Muscle of back (tissue), 13 donors: ENCODE measurements at places on chromosomes 3 and 15.

- no peak for DNase-seq
These were observed 70.7 kb downstream of the IQSEC1 start for GRCh38 chr3:13002398-13003124.

DNA sequence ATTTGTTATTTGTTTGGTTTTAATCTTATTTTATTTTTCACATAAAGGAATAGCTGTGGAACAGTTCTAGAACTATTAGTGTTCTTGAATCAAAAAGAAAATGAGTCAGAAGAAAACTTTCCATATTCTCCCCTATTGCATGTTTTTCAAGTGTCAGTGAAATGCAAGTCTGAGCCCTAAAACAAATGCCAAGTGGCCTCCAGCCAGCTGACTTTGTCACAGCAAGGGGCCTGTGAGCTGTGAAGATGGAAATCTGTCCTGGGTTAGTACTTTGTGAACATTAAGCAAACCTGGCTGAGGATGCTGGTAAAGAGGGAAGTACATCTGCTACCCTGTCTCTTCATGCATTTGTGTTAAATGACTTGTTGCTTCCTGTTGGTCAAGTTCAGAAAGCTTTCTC lies 14.2 kb downstream of the LRRC49 start:
- no peak for DNase-seq

- DNase-seq = no peak
These were observed 12.6 kb downstream of the ITIH4 start for GRCh38 chr3:52817860-52818259.

GRCh38 chr3:93906245-93906644 lies 67.5 kb downstream of the PROS1 start:
- no peak for DNase-seq

DNA sequence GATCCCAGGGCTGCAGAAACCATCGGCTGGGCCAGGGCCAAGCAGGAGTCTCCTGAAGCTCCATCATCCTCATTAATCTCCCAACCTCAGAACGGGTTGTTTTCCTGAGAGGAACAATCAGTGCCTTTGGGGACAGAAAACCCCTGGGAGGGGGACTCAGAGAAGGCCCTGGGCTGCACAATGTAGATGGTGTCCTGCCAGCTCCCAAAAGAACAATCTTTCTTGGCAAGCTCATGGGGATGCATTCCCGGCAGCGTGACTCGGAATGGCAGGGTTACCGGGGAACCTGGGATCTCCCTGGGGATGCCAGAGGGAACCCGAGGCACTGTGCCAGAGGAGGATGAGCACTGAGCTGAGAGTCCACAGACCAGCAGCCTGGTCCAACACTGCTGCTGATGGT lies 72.1 kb upstream of the ATP2B2 start:
- no peak for DNase-seq

DNA sequence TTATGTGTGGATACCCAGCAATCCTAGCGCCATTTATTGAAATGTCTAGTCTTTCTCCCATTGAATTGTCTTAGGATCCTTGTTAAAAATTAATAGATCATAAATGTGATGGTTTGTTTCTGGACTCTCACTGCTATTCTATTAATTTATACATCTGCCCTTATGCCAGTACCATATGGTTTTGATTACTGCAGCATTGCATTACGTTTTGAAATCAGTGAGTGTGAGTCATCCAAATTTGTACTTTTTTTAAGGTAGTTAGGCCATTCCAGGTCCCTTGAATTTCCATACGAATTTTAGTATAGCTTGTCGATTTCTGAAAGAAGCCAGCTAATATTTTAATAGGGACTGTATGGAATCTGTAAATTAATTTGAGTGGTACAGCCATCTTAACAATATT lies 648.6 kb upstream of the ZNF385D start:
- DNase-seq = no peak

DNA sequence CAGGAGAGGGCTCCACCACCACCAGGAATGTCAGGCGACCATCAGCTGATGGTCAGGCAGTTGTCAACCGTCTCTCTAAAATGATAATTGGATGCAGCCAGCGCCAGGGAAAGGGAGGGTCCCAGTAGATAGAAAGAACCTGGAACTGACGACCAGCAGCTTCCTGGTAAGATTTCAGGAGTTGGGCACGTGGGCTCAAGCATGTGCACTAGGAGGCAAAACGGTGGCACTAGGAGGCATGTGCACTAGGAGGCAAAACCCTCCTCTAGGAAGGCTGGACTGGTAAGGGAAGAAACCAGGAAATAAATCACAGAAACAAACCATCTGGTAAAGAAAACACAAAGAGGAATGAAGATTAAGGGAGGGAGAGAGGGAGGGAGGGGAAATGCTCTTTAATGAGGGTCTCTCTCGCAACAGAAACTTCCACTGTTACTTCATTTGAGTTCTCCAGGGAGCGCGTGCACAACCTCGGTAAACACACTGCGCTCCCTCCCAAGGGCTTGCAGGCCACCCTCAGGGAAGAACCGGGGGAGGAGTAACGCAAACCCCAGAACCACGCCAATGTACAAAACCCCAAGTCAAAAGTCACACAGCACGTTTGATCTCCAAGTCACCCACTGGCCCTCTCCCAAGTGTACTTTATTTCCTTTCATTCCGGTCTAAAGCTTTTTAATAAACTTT lies 116.7 kb downstream of the XXYLT1 start:
- DNase-seq = no peak
